RPMI8226 (cell line): ENCODE measurements at places on chromosomes 2 and 18.
A peak's percentile ranks its signal among the peaks of the same experiment; 100 is the strongest.

- DNase-seq = peak; percentile 51
These were observed 48.5 kb upstream of the PROKR1 start for GRCh38 chr2:68594674-68595492.

GRCh38 chr2:88614497-88615157, 12.6 kb downstream of the EIF2AK3 start:
- DNase-seq = no peak

- no peak for DNase-seq
These were observed 242.6 kb upstream of the RAB12 start for GRCh38 chr18:8366656-8367055.

DNA sequence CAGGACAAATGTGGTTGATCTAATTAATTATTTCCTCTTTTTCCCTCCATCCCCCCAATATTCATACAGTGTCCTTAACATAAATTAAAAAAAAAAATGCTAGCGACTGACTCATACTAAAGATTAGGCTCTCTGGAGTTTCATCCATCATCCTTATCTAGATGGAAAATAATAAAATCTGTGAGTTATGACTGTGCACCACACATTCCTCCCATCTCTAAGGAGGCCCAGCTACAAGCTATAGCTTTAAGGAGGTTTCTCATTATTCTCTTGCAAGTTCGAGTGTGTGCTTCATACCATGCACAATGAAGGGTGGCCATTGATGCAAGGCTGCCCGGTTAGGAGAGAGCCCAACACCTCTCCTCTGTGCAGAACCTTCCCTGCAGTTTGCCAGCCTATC, 77.3 kb downstream of the XDH start:
- no peak for DNase-seq

GRCh38 chr2:232299927-232300674, 78.5 kb upstream of the ALPP start:
- DNase-seq = no peak

- DNase-seq = peak; percentile 67
These were observed 4.8 kb downstream of the TMEM200C start for GRCh38 chr18:5890331-5891183.

- no peak for DNase-seq
These were observed 209.8 kb downstream of the PHLPP1 start for GRCh38 chr18:62925031-62925688.

- no peak for DNase-seq
These were observed 539.0 kb downstream of the SOX11 start for GRCh38 chr2:6231166-6231565.
